Karpas-422 (cell line): ENCODE measurements at places on chromosomes 3 and 15. TPM values are rescaled to one million over a fixed set of nuclear protein-coding genes. Genes with fewer than 3 reads are reported as not detected.
A peak's percentile ranks its signal among the peaks of the same experiment; 100 is the strongest.

Gene NISCH
- 44.2 and 70.1 TPM in 2 replicates for total RNA-seq

Gene IQCH
- total RNA-seq, result 2.4 and 4.0 TPM in 2 replicates

DNA sequence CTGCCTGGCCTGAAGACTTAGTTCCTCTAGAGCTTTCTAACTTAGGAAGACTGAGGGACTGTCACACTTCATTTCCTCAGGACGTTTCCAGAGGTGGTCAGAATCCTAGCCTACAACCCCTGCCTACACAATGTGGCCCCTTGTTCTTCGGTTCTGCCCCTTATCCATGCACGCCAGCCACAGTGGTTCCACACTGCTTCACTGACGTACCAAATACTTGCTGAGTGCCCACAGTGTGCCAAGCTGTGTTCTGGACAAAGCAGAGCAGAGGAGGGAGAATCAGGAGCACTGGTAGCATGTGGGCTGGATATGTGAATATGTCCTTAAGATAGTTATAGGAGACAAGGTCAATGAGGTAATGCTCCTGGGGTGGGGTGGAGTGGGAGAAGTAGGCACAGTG lies 70.5 kb upstream of the SAMMSON start:
- H3K27ac ChIP-seq, result no peak overlapping the region
- H3K36me3 ChIP-seq, result no peaks in the 10 kb centered on the region
- no peak overlapping the region for H3K4me3 ChIP-seq
- no peaks in the 10 kb centered on the region for H3K27me3 ChIP-seq

DNA sequence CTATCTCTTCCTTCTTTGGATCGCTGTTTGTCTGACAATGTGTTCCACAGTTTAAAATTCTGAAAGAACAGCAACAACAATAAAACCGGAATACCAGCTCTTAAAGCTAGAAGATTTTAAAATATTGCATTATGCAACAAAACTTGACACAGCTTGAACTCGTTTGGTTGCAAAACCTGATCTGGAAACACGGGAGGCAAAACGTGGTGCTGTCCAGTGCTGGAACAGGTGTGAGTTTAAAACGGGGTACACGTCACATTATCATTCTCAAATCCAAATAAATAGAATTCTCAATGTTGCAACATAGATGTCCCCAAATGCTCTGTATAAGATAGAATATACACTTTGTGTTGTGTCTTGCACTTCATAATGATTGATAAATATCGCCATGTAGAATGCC lies 110.9 kb upstream of the LYSMD4 start:
- no peaks in the 10 kb centered on the region for H3K4me1 ChIP-seq
- no peak overlapping the region for H3K27ac ChIP-seq
- H3K4me3 ChIP-seq, result no peak overlapping the region
- H3K36me3 ChIP-seq, result no peaks in the 10 kb centered on the region
- DNase-seq, result peak; percentile 29

DNA sequence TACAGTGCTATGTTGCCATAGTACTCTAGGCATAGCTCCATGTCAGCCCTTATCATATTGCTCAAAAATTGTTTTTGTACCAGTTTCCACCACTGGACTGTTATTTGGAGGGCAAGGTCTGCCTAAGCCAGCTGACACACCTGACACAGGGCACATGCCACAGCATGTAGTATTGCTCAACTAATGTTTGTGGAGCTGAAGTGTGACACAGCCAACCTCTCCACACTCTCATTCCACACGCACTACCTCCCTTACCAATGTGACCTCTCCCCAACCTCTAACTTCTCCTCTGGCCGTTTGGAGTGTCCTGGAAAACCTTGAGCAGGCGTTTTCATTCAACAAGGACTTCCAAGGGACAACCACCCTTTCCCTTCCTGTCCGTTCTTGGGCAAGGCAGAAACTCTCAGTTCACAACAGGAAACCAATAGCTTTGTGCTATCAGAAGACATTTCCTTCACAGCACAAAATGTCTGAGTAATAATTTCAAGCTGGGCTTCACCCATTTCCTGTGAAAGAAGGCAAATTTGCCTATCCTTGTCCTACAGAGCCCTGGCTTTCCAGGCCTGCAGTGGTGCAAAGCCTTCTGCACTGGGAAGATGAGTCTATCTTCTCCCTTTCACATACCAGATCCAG lies 38.4 kb downstream of the TLNRD1 start:
- H3K4me1 ChIP-seq, result no peaks in the 10 kb centered on the region
- H3K27me3 ChIP-seq, result no peaks in the 10 kb centered on the region
- H3K27ac ChIP-seq, result no peak overlapping the region
- no peak overlapping the region for H3K4me3 ChIP-seq
- no peaks in the 10 kb centered on the region for H3K36me3 ChIP-seq
